ENCODE measurements at places on chromosomes 7 and 10.

- H3K4me1 ChIP-seq = no peaks in the 10 kb centered on the region
- DNase-seq = no peak
- no peaks in the 10 kb centered on the region for H3K27me3 ChIP-seq
Observed at GRCh38 chr7:33685503-33685902, 219.8 kb upstream of the BMPER start.

GRCh38 chr10:103246324-103246723 is 637 bp downstream of the RPEL1 start:
- no peaks in the 10 kb centered on the region for H3K27me3 ChIP-seq
- no peak for DNase-seq
- H3K27ac ChIP-seq = no peak overlapping the region

GRCh38 chr7:44396496-44396895 is 71.1 kb upstream of the CAMK2B start:
- peaks cover 9% of the 10 kb centered on the region for H3K4me1 ChIP-seq
- no peaks in the 10 kb centered on the region for H3K36me3 ChIP-seq
- DNase-seq = no peak
- no peak overlapping the region for H3K27ac ChIP-seq

- H3K36me3 ChIP-seq = no peaks in the 10 kb centered on the region
- peak overlapping the region; percentile 84 for H3K27ac ChIP-seq
- H3K4me3 ChIP-seq = peak overlapping the region; percentile 81
- DNase-seq = no peak
Observed at GRCh38 chr10:16816830-16817124, 447 bp downstream of the RSU1 start.

DNA sequence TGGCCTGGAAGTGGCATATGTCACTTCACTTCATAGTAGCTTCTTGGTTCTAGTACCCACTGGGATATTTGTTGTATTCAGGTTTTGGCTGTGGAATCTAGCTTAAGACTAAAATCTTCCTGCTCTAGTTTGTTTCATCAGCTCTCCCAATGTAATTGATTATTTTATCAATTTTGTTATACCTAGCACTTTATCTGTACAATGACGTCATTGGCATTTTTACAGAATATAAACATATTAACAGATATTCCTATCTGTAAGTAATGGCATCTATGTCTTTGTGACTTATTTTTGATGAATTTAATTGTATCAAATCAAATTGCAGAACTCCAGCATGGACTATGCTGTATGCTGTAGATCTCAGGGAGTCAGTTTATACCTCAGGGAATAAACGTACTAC is 19.7 kb downstream of the KIAA1217 start:
- H3K4me3 ChIP-seq = no peak overlapping the region
- H3K4me1 ChIP-seq = no peaks in the 10 kb centered on the region
- no peaks in the 10 kb centered on the region for H3K36me3 ChIP-seq
- no peak overlapping the region for H3K27ac ChIP-seq

DNA sequence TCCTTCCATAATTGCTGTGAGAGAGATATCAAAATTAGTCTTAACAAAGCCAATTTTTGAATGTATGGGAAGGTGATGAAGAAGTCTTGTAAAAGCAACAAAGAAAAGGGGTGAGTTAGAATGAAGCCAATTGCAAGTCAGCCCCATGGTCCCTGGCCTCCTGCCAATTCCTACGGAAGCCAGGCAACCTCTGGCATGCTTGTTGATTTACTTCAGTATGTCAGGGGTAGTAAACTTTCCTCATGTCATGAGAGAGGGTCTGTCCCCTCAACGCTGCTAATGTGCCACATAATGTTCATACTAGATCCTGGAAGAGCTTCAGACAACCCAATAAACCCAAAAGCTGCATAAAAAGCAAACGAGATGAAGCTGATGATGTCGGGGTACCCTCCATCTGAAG is 159.1 kb upstream of the YAE1 start:
- no peak for DNase-seq
- no peaks in the 10 kb centered on the region for H3K4me1 ChIP-seq
- H3K4me3 ChIP-seq = no peak overlapping the region
- no peaks in the 10 kb centered on the region for H3K36me3 ChIP-seq

Measured in heart left ventricle (tissue), 16 donors.